ENCODE measurements at places on chromosomes 12 and 14. TPM values are rescaled to one million over a fixed set of nuclear protein-coding genes. Genes with fewer than 3 reads are reported as not detected.

Gene FRS2
- 25.6 TPM for total RNA-seq

Gene BICDL1
- total RNA-seq: 34.3 TPM

Gene C12orf54
- not detected for total RNA-seq

Gene GRIN2B
- total RNA-seq: not detected

GRCh38 chr12:107515446-107515958, 170.1 kb upstream of the PWP1 start:
- DNase-seq: no peak

DNA sequence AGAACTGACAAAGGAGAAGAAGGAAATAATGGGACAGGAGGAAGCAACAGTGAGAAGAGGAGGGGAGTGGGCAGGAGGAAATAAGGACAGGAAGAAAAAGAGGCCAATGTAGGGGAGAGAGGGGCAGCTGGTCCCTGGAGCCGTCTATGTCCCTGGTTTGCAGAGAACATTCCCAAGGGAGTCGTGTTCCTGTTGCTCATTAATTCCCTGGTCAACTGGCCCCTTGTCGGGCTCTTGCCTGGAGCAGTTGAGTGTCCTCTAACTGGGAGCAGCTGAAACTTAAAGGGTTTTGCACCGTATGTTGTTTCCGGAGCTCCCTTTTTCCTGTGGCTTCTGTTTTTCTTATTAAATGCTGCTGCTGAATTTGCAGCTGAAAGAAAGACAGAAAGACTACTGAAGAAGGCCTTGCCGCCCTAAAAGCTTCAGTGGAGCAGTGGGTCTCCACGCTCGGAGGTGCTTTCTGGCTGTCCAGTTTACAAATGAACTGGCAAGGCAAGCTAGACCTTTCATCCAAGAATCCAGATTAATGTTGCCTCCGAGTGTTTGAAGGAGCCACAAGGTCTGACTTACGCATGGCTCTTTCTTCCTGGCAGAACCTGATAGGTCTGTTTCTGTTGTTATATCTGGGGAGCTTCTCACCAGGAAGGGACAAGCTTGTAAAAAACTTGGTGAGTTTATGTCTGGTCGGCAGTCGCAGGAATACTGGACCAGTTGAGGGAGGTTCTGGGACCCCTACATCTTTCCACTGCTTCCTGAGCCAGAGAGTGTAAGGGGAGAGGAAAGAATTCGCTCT, 146.2 kb upstream of the RFLNA start:
- DNase-seq: no peak

GRCh38 chr14:81177225-81177624, 43.5 kb downstream of the GTF2A1 start:
- DNase-seq: no peak

GRCh38 chr14:37819155-37820015, 224.0 kb downstream of the TTC6 start:
- no peak for DNase-seq

DNA sequence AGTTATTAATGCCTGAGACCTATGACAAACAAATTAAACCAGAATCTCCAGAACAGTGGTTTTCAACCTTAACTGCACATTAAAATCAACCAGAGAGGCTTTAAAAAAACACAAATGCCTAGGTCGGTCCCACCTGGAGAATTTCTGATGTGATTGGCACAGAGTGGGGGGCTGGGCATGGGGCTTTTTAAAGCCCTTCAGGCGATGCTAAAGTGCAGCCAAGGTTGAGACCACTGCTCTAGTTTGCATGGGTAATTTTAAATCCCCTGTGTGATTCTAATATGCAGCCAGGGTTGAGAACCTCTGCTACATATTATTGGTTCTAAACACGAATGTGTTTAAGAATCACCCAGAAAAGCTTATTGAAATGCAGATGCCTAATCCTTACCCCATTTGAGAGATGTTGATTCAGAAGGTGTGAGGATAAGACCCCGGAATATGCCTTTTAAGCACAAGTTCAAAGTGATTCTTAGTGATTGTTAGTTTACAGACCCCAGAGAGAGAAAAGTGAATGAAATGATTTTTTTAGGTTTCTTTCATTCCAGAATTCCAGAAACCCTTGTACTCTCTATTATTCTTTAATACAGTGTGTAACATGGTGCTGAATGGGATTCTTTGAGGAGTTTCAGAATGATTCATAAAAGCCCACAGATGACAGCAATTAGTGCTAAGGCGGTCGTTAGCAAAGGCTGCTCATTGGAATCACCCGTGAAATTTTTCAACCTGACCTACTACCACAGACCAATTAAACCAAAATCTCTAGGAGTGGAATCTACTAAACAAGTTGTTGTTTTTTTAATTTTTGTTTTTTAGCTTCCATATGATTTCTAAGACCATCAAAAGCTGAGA, 44.9 kb downstream of the LIN7A start:
- DNase-seq: no peak

DNA sequence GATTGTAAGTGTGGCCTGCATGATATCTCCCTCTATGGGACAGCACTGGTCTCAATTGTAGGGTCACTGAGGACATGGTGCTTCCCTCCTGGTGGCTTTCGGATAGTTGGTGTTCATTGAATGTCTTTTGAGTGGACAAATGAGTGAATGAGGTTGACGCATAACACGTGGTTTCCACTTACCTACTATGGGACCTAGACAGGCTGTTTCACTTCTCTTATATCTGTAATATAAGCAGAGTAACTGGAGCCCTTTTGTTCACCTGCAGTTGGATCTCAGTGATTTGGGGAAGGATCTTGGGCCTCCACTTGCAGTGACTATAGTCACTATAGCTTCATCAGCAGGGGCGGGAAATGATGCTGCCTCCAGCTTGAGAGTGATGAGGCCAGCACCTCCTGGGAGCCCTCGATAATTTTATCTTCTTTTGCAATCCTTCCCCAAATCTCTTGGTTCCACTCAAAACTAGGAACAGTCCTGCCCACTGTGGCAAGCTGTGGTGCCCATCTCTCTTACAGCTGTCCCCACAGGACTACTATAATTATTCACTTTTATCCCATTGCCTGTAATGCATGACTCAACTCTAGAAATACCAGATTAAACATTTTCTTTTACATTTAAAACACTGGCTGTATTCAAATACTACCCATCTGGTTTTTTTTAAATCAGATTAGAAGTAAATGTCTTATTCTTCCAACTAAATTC, 242.9 kb downstream of the CHST11 start:
- DNase-seq: no peak

- DNase-seq: no peak
These were observed 13.4 kb upstream of the PTGDR start for GRCh38 chr14:52254086-52254485.

DNA sequence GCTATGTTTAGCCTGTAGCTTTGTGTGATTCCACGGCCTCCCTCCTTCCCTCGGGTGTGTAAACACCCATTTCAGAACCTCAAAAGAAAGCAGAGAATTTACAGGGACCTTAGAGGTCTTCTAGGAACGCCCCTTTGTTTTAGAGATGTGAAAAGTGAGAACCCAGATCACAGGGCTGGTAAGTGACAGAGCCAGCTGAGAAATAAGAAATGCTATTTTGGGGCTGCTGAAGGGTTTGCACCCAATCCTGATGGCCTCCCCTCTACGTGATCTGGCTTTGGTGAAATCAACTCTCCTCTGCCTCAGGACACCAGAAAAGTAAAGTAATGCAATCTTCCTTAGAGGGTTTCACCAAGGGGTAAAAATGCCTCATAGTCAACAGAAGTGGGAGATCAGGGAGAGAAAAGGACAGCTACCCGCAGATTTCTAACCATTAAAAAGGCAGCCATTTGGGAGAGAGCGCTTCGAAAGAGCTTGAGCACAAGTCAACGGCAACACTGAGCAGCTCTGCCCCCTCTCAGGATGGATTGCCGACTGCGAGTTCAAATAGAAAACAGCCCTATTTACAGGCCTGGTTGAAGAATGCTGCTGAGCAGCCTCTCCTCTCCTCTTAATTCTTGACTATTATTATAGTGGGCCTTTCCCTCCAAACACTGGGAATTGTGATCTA, 78.5 kb upstream of the RASSF3 start:
- no peak for DNase-seq

- peak; percentile 58 for DNase-seq
These were observed 68.5 kb upstream of the CAPRIN2 start for GRCh38 chr12:30823156-30823699.

GRCh38 chr12:69828897-69829296, 3.9 kb downstream of the MYRFL start:
- DNase-seq: no peak

DNA sequence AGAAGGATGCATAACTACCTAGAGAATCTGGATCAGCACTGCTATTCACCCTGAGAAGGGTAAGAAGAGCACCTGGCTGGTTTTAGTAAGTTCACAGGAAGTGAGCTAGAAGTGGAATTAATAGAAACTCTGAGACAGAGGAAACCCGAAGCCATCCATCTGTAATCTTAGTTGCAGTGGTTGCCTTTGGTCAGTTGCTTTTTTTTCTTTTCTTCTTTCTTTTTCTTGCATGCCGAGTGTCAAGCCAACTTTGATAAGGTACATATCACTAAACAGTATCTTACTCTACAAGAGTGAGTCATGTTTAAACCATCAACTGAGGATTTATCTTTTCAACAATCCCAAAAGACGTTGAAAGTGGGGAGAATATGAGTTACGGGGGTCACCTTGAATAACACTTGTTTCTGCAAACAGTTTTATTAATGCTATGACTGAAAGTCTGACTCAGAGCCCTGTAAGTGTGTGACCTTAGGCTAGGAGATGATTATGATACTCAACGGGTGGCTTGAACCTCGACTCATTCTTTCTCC, 26.7 kb downstream of the C12orf75 start:
- no peak for DNase-seq

GRCh38 chr12:40874868-40875267, 182.6 kb downstream of the CNTN1 start:
- no peak for DNase-seq

- peak; percentile 28 for DNase-seq
These were observed 16.4 kb downstream of the LRCOL1 start for GRCh38 chr12:132593938-132594358.

- no peak for DNase-seq
These were observed 474 bp downstream of the TRPV4 start for GRCh38 chr12:109832541-109833306.

DNA sequence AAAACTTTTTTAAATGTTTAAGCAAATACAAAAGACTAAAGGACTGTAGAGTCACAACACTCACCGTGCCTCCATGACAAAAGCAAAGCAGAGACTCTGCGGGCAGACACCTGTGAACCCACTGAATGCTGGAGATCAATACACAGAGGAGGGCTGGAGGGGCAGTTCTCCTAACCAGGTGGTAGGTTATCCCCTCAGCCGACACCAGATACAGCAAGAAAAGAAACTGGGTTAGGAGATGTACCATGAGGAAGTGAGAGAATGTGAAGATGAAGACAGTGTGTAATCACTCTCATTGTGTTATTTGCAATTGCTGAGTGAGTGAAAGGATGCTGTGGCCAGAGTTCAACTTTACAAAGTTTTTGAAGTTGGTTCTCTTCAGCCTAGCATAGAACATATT, 480.3 kb downstream of the BCL11B start:
- DNase-seq: no peak

DNA sequence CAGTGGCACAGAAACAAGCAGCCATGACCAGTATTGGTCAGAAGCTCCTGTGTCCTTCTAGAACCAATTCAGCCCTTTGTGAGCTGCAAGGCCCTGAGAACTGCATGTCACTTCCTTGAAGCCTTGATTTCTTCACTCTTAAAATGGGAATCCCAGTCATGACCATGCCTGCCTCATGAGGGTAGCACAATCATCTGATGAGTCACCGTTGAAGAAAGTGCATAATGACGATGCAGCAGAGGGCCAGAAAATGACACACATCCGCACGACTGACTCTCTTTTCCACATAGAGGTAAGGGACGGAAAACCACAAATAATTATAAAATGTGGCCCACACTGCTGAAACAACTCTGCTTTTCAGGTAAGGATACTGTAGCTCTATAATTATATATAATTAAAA, 777.4 kb downstream of the BCL11B start:
- DNase-seq: no peak
